ENCODE measurements at places on chromosomes 12 and 14.

- no peak for DNase-seq
Measured at GRCh38 chr12:42760550-42760949, 171.0 kb upstream of the PRICKLE1 start.

DNA sequence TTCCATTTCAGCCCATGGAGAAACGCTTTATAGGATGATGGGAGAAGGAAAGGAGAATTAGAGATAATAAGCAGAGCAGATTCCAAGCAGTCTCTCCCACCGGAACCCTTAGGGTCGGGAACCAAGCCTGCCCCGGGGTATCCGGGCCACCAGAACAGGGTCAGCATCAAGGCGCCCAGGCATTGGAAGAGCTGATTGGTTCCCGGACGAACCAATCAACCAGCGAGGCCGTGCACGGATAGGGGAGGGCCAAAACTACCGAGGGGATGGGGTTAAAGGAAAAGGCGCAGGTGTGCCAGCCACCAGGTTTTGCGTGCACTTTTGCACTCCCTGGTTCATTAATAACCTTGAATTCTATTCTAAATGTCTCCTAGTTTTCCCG, 1.7 kb downstream of the PPM1H start:
- no peak for DNase-seq

DNA sequence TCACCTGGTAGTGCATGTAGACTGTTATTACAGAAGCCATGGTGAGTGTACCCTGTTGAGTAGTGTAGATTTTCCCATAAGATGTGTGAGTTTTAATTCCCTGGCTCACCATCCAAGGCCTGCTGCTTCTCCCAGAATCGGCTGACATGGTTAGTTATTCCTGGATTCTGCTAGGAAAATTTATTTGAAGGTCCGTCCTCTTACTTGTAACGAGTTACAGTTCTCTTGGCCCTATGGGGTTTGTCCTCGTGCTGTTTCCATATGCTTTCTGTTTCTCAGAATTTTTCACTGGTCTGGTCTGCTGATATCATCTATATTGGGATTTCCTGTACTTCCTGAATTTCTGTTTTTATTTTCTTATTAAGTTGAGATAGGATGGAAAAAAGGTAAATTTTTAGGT, 423.3 kb upstream of the RGS6 start:
- DNase-seq = no peak

GRCh38 chr14:51225751-51226150, 14.3 kb upstream of the TMX1 start:
- no peak for DNase-seq

DNA sequence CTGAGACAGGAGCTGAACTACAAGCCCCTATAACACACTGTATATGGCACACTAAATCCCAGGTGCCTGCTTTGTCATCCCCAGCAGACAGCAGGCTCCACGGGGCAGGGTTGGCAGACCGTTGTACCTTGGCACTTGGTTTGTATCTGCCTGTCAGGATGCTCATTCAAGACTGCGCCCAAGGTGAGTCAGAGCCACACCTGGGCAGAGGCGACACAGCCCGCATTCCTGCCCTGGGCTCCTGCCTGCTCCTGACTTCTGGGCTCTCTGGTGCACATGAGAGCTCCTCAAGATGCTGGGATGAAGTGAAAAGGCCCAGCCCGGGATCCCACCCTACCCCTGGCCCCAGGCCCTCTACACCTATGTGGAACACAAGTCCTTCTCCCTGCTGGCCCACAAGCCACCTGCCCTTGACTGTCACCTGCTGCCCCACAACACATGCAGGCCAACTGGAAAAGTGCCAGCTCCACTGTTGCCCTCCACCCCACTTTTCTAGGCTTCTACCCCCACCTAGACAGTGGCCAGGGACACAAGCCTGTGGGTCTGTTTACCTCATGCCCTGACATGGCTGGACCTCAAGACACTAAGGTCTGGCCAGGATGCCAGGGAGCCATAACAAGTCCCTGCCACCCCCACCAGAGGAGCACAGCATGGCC, 30.8 kb upstream of the PNMA1 start:
- no peak for DNase-seq

DNA sequence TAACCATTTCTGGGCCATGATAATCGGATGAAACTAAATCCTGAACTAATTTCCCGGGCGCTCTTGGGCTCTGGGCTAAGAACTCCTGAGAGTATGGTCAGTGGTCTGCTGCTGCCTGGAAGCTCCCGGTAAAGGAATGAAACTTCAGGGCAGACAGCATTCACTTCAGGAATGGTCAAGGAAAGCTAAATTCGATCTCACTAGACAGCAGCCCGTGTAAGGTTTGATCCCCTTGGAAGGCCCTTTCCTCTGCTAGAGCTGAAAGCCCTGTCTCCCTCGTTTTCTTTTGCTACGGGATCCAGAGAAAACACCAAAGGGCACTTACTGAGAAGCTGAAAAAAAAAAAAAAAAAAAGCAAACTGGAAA, 680 bp downstream of the ASB8 start:
- no peak for DNase-seq

- DNase-seq = no peak
Measured at GRCh38 chr14:56183631-56184157, 65.5 kb downstream of the PELI2 start.
